ENCODE measurements at places on chromosomes 7 and 10.

DNA sequence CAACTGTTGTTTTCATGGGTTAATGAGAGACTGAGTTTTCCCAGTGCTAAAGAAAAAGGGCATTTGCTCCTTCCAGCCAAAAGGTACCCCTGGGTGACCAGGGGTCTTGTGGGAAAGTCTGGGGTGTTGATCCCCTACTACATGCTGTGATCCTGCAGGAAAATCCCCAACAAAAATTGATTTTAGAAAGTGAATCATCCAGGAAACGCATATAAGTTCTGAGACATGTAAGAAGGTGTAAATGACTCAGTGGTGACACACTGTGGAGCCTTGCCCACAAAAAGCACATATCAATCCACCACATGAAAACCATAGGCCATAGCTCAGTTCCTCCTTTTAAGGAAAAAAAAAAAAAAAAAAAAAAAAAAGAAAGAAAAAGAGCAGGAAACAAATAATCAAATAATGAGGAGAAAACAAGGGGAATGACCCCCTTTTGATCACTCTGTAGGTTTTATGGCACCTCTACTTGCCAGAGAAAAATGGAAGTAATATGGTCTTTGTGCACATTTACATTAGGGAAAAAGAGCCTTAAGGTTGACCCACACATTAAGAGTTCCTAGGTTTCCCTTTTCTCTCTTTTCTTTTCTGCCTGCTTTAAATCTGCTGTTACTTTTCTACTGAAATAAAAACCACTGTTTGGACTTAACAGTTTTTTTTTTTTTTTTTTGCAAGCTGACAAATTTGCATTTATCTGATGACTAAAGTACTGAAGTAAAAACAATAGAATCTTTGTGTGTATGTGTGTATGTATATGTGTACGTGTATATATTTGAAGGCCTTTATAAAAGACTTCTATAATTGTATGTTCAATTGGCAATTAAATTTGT is 386.0 kb downstream of the KIF20B start:
- no peak for DNase-seq

- no peak for DNase-seq
Observed at GRCh38 chr10:89873055-89873454, 171.7 kb downstream of the KIF20B start.

- no peak for DNase-seq
Observed at GRCh38 chr10:32197423-32197822, 141.2 kb upstream of the KIF5B start.

DNA sequence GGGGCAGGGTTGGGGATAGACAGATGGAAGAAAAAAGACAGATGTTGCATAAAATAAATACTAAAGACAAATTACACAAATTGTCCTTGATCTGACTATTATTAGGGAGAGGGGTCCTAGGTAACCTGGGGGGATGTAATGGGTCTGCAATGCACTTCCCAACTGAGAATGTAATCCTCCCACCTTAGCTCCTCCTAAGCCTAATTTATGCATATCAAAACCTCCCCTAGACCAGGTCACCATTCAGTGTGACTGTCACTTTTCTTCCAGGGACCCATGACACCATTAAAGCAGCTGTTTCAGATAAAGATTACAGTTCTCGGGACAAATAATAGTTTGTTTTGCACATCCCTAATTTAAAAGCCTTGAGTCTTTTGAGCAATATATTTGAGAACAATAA is 133.9 kb upstream of the FEZF1 start:
- no peak for DNase-seq

GRCh38 chr7:98315318-98315993 is 34.0 kb downstream of the BRI3 start:
- DNase-seq, result no peak

DNA sequence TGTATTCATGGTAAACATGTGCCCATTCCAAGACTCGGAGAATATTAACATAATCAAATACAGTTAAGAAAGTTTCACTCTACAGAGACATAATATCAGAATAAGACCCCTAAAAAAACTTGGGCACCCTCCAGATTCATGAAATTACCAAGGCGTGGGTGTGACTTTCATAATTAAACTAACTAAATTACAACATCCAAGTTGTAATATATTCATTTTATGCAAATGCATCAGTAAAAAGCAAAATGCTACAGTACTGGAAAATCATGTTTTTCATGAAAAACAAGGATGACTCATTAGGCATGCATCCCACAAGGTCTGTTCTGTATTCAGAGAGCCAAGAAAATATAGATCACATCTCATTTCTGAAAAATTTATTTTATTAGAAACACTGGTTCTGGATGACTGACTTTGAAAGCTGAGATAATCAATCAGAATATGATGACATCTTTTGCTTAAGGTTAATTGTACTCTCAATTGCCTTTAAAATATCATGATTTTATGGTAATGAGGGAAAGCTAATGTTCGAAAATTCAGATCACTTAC is 248.8 kb upstream of the SMIM30 start:
- DNase-seq, result no peak

DNA sequence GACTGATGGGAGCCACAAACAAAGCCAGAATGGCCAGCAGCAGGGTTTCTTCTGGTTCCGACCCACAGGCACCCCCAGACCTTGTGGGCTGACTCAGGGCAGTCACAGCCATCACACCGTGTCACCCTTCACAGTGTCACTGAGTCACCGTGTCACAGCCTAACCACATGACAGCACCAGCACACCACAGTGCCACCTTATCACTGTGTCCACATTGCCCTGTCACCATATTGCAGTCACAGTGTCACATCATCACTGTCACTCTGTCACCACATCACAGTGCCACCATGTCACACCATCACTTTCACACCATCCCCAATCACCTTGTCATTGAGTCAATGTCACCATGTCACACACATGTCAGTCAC is 77.0 kb downstream of the OAT start:
- DNase-seq, result no peak
